NCI-H1930 (cell line): ENCODE measurements at places on chromosomes 1 and 21.

GRCh38 chr21:45056296-45056904 is 18.0 kb upstream of the ADARB1 start:
- no peak for DNase-seq

GRCh38 chr1:211543025-211543424 is 35.9 kb downstream of the SLC30A1 start:
- no peak for DNase-seq

DNA sequence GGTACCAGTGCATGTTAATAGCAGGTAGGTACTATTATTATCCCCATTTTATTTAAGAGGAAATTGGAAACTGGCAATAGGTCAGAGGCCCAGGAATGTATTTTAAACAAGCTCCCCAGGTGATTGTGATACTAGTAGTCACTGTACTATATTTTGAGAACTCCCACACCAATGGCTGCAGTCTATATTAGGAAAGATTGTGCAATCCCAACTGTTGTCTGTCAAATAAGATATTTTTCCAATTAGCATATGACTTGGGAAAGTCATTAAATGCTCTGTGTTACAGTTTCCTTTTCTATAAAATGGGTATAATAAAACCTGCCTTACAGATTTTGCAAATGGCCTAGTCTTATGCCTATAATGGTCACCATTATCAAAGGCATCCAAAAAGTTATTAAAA is 94.2 kb upstream of the DMRTA2 start:
- no peak for DNase-seq

- no peak for DNase-seq
These were observed 21.5 kb upstream of the ARHGAP29 start for GRCh38 chr1:94258873-94259331.

GRCh38 chr1:119632841-119633240 is 15.2 kb downstream of the ZNF697 start:
- no peak for DNase-seq
